Heart left ventricle (tissue), 16 donors: ENCODE measurements at places on chromosomes 6 and 20. TPM values are rescaled to one million over a fixed set of nuclear protein-coding genes. Genes with fewer than 3 reads are reported as not detected.

DNA sequence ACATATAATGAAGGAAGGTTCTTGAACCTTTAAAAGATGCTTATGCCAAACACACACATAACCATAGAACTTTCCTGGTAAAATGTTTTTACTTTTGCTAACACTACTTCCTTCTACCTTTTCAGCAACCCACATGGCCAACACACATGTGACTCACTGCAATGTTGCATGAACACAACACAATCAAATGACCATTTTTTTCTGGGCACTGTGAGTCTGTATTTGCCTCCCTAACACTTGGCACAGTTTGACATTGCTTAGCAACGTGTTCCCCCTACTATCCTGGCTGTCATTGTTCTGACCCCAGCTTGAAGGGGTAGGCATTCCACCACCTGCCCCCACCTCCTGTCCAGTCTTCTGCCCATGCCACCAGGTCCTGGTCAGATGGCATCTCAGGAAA is 204.8 kb upstream of the PRND start:
- H3K36me3 ChIP-seq: no peaks in the 10 kb centered on the region
- H3K27me3 ChIP-seq: no peaks in the 10 kb centered on the region
- DNase-seq: no peak
- no peak overlapping the region for H3K4me3 ChIP-seq
- H3K4me1 ChIP-seq: no peaks in the 10 kb centered on the region

GNMT gene
- total RNA-seq: 1.1 TPM

CDSN gene
- not detected for total RNA-seq

DNA sequence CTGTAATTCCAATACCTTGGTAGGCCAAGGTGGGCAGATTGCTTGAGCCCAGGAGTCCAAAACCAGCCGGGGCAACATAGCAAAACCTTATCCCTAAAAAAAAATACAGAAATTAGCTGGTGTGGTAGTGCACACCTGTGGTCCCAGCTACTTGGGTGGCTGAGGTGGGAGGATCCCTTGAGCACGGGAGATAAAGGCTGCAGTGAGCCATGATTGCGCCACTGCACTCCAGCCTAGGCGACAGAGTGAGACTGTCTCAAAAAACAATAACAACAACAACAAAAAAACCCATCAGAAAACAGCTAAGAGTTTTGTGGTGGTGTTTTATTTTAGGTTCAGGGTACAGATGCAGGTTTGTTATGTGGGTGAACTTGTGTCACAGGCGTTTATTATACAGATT is 42.9 kb upstream of the FANCE start:
- no peaks in the 10 kb centered on the region for H3K27me3 ChIP-seq
- DNase-seq: no peak
- H3K36me3 ChIP-seq: no peaks in the 10 kb centered on the region
- no peaks in the 10 kb centered on the region for H3K4me1 ChIP-seq
- H3K27ac ChIP-seq: no peak overlapping the region
- no peak overlapping the region for H3K4me3 ChIP-seq

DNA sequence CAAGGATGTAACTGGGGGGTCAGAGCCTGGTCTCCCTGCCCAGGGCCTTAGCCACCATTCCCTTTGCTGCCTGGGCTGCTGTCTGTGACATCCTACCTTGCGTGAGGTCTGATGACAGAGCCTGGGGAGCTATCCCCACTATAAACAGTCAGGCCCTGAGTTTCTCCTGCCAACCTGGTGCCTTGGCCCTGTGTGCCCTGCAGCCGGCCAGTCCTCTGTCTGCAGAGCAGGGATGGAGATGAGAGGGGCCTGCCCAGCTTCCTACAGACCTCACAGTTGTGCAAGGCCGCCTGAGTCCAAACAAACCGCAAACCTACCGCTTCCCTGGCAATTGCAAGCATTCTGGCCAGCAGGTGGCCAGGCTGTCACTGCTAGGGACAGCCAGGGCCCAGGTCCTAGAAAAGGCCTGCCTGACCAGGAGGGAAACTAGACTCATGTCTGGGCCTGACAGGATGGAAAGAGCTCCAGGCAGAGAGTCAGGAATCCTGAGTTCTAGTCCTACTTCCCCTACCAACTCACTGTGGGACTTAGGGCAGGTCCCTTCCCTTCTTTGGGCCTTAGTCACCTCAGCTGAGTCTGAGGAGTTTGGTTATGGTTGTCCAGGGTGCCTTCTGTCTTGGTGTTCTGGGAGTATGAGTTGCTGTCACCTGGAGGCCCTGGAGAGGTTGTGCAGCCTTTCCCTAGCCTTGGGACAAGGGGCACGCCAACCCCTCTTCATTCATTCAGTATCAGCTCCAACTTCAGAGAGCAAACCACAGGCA is 86.2 kb downstream of the VEGFA start:
- no peaks in the 10 kb centered on the region for H3K4me1 ChIP-seq
- no peak overlapping the region for H3K4me3 ChIP-seq
- H3K36me3 ChIP-seq: no peaks in the 10 kb centered on the region
- H3K27me3 ChIP-seq: no peaks in the 10 kb centered on the region
- H3K27ac ChIP-seq: no peak overlapping the region
- peak; percentile 53 for DNase-seq

RNF144B gene
- 8.4 TPM for total RNA-seq

GRCh38 chr6:104575536-104575935 is 284.2 kb downstream of the HACE1 start:
- H3K27me3 ChIP-seq: no peaks in the 10 kb centered on the region
- H3K4me1 ChIP-seq: no peaks in the 10 kb centered on the region
- H3K4me3 ChIP-seq: no peak overlapping the region
- DNase-seq: no peak

SLC17A4 gene
- not detected for total RNA-seq

DNA sequence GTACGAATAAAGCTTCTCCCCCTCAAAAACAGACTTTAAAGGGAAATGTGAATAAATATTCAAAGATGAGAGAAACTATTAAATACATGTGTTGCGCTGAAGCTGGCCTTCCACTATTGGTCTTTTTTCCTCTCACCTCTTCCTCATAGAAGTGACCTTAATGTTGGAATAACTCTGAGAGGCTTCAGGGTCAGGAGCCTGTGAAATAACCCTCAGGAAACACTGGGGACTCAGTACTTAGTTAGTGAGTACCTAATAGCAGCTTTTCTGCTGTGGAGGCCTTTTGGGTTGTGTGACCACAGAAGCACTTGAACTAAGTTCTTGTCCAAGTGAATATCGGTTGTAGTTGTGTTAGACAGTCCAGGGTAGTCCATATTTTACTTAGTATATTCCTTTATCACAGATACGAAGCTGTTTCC is 799 bp upstream of the SHPRH start:
- H3K4me1 ChIP-seq: peaks cover 40% of the 10 kb centered on the region
- peak overlapping the region; percentile 82 for H3K4me3 ChIP-seq
- H3K27ac ChIP-seq: peak overlapping the region; percentile 87
- H3K36me3 ChIP-seq: no peaks in the 10 kb centered on the region

- no peak for DNase-seq
- H3K4me1 ChIP-seq: no peaks in the 10 kb centered on the region
- no peaks in the 10 kb centered on the region for H3K36me3 ChIP-seq
- H3K4me3 ChIP-seq: no peak overlapping the region
- H3K27ac ChIP-seq: no peak overlapping the region
These were observed 35.0 kb downstream of the ARMC2 start for GRCh38 chr6:108883172-108883571.

DNA sequence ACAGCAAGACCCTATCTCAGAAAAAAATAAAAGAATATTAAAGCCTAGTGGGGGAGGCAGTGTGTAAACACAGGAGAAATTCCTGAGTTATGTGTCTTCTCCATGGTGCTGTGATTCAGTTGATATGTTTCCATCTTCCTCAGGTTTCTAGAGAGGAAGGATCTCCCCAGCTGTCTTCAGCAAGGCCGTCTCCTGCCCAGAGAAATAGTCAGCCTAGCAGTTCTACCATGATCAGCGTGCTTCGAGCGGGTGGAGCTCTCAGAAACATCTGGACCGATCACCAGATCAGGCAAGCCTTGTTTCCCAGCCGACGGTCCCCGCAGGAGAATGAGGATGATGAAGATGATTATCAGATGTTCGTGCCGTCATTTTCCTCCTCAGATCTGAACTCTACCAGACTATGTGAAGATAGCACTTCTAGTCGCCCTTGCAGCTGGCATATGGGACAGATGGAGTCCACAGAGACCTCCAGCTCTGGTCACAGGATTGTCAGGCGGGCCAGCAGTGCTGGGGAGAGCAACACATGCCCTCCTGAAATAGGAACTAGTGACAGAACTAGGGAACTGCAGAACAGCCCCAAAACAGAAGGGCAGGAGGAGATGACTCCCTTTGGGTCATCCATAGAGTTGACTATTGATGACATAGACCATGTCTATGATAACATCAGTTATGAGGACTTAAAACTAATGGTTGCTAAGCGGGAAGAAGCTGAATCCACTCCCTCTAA is 34.9 kb upstream of the MTHFD1L start:
- H3K27ac ChIP-seq: no peak overlapping the region
- no peaks in the 10 kb centered on the region for H3K27me3 ChIP-seq
- no peak for DNase-seq
- no peak overlapping the region for H3K4me3 ChIP-seq
- H3K4me1 ChIP-seq: no peaks in the 10 kb centered on the region
